ENCODE measurements at places on chromosomes 2 and 18.

DNA sequence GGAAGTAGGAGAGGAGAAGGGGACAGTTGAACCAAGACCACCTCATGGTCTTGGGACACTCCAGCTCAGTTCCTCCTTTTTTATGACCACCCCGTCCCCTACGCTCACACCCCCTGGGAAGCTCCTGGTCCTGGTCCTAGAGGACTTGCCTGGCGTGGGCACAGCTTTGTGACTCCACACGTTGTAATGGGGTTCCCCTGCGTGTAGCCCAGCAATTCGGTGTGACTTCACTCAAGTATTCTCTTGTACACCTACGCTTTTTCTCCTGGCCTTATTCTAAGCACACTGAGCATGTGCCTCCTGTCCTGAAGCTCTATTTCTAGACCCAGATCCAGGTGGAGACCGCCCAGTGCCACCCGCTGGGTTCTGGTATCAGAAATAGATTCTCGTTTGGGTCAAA is 36.1 kb upstream of the B3GNT7 start:
- DNase-seq = no peak

DNA sequence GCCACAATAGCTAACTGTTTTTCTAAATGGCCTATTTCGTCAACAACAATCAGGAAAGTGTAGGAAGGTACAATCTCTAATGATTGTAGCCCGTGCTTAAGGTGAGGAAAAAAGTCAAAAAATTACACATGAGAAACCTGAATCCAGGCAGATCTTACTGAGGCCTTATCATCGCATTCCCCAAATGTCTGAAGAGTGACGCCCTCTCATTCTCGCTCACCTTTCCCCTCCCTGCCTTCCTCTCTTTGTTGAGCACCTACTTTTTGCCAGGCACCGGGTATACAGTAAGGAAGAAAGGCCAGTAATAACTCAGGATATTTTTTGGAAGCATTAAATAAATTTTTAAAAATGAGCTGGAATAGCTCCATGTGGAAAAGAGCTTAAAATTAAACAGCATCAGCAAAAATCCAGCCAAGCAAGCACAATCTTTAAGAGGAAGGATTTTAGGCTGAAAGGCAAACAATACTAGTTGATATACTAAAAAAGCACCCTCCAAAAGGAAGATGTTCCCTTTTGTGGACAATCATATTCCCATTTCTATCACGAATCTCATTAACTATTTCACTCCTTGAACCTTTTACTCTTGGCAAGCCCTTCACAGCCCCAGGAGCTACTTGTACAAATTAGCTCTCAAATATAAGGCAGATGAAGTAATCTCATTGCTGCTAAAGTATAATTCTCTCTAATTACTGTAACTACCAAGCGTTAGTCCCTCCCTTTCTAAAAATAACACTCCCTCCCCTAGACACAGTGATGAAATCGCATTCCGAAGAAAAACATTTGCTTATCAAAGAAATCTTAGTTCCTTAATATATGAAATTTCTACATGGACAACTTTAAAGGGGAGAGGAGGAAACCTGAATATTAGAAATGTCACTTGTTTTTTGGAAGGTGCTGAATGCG is 40.0 kb downstream of the STAT1 start:
- DNase-seq = no peak

- DNase-seq = no peak
These were observed 56.2 kb downstream of the HNMT start for GRCh38 chr2:138020432-138020831.

DNA sequence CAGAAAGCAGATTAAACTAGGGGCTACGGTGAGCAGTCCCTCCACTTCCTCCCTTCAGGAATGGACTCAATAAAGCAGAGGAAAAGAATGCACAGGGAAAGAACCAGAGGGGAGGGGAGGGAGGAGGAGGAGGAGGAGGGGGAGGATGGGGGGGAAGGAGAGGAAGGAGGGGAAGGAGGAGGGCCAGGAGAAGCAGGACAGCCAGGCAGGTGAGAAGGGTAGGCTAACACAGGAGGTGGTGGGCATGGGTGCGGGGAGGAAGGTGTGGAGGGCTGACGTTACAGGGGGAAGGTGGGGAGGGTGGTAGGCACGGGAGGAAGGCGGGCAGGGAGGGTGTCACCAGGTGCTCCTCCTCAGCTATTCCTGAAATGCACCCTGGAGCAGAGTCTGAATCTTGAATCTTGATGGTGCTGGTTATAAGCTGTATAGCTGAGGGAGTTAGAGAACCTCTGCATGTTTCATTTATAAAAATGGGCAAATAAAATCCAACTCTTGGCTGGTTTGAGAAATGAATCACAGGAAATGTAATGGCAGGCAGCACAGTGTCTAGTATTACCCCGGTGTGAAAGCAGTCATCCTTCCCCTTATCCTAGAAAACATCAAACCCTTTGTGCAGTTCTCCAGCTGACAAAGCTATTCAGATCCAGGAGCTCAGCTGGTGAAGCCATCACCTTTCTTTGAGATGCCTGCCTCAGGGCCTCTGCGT is 3.4 kb downstream of the TMEM18 start:
- no peak for DNase-seq

DNA sequence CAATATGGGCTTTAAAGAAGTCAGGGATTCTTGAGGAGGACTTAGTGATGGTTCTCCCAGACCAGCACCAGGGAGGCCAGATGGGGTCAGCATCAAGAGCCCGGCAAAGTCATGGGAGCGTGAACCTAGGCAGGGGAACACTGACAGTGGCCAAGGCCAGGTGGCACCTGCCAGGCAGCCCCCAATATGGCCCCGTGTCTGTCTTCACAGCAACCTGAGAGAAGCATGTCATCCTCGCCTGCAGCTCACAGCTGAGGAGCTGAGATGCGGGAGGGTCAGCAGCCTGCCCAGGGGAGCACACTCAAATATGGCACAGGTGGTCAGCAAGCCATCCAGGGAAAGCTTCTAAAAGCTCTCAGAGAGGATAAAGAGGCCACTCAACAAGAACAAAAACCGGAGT is 105.7 kb upstream of the GPC1 start:
- DNase-seq = no peak

GRCh38 chr2:96427169-96427568 is 78.0 kb downstream of the NEURL3 start:
- DNase-seq = no peak

- no peak for DNase-seq
These were observed 61.1 kb downstream of the DDX1 start for GRCh38 chr2:15652801-15653200.

DNA sequence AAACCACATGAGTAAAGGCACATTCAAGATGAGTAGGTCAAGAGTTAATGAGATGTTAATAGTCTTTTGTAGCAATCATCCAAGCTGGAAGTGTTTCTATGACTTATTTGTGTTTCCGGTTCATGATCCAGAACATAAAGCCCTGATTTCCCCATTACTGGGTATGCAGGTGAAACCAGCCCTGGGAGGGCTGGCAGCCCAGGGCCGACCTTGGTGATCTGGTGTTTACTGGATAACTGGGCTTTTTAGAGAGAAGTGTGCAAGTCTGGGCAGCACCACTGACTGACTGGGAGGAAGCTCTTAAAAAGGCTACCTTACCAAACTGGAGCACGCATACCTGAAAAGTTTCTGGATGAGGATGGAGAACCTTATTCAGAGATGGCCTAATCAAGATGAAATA is 431.6 kb upstream of the VRK2 start:
- no peak for DNase-seq

DNA sequence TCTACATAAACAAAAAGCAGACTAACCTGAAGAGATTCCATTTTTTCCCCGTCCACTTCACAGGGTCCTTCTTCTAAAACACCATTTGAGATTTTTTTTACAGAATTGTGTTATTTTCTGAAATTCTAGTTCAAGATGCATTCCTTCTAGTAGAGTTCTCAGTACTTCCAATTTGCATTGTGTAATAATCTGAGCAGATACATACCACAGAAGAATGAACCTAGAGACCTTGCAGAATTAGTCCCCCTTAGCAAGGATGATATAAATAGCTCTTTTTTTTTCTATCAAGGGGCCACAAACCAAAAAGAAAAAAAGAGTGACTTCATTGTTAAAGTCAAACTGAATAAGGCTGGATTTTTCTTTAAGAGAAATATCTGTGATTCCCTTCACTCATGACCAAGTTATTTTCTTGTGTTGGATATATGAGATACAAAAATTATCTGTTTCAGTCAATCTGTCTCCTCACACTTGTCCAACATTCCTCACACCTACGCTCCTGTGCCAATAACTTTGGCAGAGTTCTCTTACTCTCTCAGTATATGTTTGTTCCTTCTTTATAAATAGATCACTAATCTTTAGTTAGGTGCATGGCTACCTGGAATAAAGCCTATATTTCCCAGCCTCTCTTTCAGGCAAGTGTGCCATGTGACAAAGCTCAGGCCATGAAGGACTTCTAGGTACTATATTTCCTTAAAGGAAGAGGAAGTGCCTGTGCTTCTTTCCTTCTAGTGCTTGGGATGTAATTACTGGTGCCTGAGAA is 183.5 kb downstream of the ZNF385B start:
- DNase-seq = no peak

DNA sequence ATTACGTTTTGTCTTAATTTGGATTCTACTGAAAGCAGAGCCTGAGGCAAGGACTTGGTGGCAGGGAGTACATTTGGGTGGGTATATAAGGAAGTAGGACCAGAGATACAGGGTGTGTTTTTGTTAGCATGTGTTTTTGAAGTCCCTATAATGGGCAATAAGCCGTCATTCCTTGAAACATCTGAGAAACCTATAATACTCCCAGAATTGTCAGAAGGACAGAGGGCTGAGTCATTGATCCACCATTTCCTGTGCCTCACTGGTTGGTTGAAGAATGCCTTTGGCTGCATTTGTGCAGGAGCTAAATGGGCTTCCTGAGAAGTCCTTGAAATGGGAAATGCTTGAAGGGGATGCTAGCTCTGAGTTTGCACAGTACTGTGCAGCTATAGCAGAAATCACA is 281.8 kb upstream of the ZEB2 start:
- no peak for DNase-seq

- no peak for DNase-seq
These were observed 84.6 kb upstream of the MAP3K20 start for GRCh38 chr2:172991031-172991430.

- peak; percentile 80 for DNase-seq
These were observed 1.4 kb downstream of the CYRIA start for GRCh38 chr2:16664052-16664731.

DNA sequence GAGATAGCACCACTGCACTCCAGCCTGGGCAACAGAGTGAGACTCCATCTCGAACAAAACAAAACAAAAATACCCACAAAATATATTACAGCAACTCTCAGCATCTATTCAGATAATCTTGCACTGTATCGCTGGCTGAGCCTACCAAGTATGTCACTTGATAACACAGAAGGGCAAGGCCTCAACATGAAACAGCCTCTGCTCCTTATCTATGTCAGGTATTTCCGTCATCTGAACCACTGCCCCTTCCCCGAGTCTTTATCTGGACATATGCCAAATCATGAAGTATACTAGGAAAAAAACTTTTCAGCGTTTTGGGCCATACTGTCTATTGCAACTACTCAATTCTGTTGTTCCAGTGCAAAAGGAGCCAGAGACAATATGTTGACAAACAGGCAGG is 17.7 kb downstream of the PDIA6 start:
- no peak for DNase-seq

GRCh38 chr2:28639836-28640235 is 111.8 kb upstream of the PPP1CB start:
- no peak for DNase-seq

DNA sequence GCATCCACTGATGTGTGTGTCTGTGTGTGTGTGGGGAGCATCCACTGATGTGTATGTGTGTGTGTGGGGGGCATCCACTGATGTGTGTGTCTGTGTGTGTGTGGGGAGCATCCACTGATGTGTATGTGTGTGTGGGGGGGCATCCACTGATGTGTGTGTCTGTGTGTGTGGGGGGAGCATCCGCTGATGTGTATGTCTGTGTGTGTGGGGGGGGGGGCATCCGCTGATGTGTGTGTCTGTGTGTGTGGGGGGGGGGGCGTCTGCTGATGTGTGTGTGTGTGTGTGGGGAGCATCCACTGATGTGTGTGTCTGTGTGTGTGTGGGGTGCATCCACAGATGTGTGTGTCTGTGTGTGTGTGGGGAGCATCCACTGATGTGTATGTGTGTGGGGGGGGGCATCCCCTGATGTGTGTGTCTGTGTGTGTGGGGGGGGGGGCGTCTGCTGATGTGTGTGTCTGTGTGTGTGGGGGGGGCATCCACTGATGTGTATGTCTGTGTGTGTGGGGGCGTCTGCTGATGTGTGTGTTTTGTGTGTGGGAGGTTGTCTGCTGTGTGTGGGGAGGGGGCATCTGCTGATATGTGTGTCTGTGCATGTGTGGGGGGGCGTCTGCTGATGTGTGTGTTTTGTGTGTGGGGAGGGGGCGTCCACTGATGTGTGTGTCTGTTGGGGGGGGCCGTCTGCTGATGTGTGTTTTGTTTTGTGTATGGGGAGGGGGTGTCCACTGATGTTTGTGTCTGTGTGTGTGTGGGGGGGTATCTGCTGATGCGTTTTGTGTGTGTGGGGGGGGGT is 125.9 kb downstream of the NFATC1 start:
- no peak for DNase-seq

GRCh38 chr2:162028511-162028910 is 45.5 kb downstream of the DPP4 start:
- DNase-seq = no peak

DNA sequence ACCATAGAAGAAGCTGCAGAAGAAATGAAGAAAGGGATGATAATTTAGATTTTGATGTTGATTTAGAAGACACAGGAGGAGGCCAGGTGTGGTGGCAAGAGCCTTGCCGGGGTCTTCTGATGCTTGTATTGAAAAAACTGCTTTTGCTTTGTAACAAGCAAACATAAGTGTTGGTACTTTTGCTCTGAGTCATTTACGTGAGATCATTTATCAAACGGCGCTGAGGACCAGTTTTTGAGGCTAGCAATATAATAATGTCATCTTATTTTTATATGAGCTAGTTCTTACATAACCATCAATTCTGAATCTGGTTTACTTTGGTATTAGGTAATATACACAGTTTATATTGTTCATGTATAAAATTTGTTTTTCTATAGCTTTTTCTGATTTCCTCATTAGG is 30.6 kb downstream of the SPTBN1 start:
- no peak for DNase-seq

DNA sequence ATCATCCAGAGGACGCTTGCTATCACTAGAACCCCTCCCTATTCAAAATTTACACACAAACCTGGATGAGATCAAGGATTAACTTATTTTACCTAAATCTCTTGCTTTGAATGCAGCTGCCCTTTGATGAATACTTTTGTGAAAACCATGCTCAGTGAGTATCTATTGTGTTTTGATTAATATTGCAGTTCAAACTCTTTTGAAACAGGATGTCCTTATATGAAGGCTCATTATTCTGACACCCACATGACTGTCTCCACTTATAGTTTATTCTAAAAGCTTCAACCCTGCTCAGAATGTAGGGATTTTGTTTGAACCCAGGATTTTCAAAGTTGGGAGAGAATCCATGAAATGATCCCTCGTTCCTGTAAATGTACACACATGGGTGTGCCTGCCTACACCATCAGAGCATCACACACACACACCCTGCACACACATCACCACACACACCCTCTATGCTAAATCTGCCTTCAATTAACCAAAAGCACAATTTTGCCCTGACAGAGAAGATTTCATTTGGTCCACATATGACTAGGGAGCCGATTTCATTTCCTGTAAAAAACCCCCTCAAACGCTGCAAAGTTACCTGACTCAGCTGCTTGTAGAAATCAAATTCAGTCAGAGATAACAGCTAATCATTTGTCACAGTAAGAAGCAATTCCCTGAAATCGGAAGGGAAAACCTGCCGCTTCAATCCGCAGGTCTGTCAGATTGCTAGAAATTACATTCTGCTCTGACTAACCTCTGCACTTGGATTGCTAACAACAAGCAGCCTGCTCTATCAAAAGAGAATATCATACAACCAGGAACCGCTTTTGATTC is 65.2 kb downstream of the ZEB2 start:
- DNase-seq = no peak
